ENCODE measurements at places on chromosomes 12 and 14. TPM values are rescaled to one million over a fixed set of nuclear protein-coding genes. Genes with fewer than 3 reads are reported as not detected.
A peak's percentile ranks its signal among the peaks of the same experiment; 100 is the strongest.

DNA sequence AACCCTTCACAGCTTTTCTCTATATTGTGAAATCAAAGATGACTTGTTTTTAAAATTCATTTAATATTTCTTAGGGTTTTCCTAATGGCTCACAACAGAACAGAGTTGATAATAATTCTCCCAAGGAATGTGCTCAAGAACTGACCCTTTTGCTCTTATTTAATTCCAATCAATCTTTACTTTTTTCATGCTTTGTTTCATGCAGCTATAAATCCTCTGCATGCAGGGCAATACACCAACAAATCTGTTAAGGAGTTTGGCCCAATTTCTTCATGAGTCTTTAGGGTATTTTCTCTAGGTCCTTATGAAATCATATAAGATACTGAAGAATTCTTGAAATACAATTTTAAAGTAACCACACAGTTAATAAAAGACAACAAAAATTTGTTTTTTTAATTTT, 264.2 kb downstream of the SLC6A15 start:
- DNase-seq: no peak

DNA sequence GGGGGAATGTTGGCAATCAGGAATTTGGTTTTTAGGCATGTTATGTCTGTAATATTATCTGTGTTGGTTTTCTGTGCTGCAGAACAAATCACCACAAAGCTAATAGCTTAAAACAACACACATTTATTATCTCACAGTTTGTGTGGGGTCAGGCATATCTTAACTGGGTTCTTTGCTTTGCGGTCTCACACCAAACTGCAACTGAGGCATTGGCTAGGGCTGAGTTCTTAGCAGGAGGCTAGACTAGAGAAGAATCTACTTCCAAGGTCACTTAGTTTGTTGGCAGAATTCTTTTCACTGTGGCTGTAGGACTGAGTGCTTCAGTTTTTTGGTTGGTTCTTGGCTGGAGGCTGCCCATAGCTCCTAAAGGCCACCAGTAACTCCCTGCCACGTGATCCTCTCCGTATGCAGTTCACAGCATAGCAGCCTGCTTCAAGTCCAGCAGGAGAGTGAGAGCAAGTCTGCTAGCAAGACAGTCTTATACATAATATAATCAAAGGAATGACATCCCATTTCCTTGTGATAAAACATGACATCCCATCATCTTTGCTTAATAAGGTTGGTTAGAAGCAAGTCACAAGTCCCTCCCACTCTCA, 21.6 kb downstream of the ATF1 start:
- no peak for DNase-seq

- no peak for DNase-seq
Observed at GRCh38 chr14:49527221-49527620, 59.0 kb downstream of the RPS29 start.

DNA sequence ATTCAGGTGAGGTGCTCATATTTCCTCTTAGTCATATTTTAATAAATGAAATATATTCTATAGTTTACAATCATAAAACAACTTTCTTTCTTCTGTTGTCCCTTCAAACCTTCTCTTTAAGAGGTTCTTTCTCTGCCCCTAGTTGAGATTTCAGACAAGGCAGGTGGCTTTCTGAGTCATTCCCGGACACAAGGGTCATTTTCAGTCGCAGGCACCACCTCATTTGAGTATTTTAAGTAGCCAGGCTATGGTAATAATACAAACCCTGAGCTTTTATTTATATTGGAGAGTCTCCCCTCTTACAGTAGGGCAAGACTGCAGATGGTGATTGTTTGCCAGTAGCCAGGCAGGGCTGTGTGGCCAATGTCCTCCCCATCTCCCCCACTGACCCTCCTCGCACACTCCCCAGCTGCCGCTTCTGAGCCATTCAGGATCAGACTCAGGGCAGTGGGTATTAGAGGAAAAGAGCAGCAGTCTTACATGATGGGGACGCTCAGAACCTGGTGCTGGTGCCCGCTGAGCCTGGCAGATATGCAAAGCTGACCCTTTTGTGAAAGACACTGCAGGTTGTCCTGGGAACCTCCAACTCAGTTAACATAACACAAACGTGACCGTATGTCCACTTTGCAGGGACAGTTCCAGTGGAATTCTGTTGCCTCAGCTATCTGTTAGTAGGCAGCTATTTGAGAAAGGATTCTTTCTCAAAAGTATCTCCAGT, 101.1 kb upstream of the BCL2L14 start:
- no peak for DNase-seq

DNA sequence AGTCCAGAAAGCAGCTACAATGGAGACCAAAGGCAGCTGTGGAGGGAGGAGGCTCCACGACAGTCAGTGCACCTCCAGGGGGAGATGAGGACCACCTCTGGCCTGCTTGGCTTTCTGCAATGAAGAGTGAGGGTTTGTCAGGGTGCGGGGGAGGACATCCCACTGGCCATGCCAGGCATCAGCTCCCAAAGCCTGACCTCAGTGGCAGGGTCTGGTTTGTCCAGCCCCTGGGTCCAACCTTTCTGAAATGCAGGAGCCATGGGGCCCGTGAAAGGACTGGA, 35.2 kb downstream of the SLC6A12 start:
- no peak for DNase-seq

GRCh38 chr12:82366197-82366596, 7.9 kb downstream of the METTL25 start:
- DNase-seq: no peak

DNA sequence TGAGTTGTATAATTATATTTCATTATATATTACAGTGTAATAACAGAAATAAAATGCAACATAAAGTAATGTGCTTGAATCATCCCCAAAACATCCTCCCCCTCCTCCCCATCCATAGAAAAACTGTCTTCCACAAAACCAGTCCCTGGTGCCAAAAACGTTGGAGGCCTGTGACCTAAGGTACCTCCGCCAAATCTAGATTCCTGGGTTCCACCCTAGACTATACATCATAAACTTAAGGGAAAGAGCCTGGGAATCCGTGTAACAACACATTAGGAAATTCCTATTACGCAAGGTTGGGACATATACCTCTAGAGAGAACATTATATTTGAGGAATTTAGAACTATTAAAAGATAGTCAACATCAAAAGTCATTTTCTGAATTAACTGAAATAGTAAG, 38.0 kb downstream of the SPPL3 start:
- DNase-seq: no peak

DNA sequence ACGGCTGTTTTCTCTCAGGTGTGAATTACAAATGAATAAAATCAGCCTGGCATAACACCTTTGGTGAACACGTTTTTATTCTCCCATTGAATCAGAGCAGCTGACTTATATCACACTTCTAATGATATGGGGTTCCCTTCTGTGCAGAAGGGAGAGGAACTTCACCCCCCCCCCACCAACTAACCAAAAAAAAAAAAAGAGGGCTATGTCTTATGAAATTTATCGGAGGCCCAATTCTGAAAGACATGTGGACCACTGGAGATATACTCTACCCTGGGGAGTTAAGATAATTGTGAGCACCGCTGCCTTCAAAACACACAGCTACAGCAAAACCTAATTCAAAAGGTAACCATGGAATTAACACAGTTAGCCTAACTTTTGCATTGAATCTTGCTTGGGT, 4.6 kb downstream of the BCL11B start:
- DNase-seq: no peak

DNA sequence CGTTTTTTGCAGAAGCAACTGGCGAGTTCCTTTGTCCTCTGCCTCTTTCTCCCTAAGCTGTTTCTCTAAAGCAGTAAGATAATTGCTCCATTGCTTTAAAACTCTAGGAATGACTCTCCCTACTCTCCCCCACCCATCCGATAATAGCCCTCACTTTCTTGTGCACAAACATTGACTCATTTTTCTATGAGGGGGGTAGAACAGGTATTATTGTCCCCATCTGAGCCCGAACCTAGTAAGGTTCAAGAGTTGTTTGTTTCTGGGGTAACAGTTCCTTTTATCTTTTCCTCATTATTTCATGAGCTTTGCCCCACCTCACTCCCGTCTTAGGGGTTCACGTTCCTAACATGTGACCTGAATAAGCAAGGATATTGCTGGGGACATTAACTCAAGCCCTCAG, 190.6 kb downstream of the EMP1 start:
- DNase-seq: no peak

DNA sequence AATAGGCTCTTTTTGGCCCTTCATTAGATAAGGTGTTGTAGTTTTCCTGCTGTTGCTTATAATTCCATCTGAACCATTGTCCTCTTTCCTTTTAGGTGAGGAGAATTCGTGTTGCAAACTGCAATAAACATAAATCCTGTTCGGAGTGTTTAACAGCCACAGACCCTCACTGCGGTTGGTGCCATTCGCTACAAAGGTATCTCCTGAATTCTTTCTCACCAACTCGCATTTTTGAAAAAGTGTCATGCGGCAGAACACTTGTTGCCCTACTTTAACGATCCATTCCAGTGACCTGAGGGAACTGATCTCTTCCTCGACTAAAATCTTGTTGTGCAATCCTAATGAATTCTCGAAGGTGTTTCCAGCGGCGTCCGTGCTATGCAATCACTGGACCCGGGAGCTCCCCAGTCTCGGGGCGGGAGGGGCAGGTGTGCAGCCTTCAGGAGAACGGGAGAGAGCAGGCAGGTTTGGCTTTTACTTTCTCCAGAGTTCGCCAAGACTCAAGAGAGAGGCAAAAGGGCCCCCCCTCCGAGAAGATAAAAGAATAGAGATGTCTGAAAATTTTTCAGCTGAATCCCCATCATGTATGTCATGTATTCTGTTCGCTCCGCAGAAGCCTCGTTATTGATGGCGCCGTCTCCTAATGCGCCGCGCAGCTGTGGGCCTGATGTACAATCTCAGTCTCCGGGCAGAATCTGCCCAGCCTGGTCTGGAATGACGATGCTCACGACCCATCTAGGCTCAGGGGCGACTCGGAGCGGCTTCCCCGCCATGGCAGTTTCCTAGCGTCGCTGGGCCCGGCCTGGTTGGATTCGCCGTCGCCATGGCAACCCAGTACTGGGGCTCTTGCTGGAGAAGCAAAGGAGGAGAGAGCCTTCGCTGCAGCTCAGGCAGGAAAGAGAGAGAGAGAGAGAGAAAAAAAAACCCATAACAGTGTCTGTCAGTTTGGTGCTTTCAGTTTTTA, 38.2 kb downstream of the PLXNC1 start:
- DNase-seq: peak; percentile 53

DNA sequence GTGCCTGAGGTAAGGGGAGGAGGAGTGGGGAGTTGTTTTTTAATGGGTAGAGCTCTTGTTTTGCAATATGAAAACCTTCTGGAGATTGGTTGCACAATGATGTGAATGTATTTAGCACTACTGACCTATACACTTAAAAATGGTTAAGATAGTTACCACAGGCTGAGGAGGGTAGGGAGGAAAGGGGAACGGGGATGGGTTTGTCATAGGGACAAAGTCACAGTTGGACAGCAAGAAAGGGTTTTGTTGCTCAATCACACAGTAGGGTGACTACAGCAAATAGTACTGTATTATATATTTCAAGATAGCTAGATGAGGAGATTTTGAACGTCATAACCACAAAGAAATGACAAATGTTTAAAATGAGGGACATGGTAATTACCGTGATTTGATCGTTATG, 1562.4 kb downstream of the AACS start:
- DNase-seq: no peak

- no peak for DNase-seq
Observed at GRCh38 chr14:52954346-52955214, 3.7 kb upstream of the FERMT2 start.

DNA sequence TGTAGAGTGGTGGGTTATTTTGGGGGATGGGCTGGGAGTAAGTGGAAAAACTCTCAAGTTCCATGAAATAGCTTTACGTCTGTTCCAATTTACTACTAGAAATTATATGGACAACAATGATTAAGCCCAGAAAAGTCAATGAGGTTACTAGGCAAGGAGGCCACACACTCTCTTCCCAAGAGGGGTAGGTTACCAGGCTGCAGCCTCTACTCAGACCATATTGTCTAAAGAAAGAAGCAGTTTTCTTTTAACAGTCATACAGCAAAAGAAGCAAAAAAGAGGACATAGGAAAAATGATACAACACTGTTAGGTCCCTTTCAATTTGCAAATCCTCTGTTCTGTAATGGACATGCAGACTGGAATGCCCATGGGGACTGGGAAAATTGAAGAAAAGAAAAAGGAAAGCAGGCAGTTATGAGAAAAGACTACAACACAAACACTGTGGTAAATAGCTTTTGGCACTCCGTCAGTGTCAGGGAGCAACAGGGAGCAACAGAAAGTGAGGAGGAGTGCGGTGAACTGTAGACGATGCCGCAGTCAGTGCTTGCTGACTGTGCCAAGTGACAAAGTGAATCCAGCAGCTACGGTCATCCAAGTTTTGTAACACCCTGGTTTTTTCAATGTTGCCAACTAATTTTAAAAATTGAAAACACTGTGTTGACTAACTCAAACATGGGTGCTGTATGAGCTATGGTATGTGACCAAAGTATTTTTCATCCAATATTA, 39.8 kb upstream of the HMGA2 start:
- DNase-seq: no peak

- peak; percentile 60 for DNase-seq
Observed at GRCh38 chr12:53232646-53233461, 845 bp upstream of the RARG start.

Gene SMARCD1
- total RNA-seq: 15.4 TPM

Gene JDP2
- 21.9 TPM for total RNA-seq

Gene SERPINA10
- total RNA-seq: not detected

Gene RPGRIP1
- 0.30 TPM for total RNA-seq

Gene CDC42BPB
- total RNA-seq: 67.1 TPM

Measured in left ventricle myocardium inferior (tissue), 1 donor.